H4 (cell line): ENCODE measurements at places on chromosomes 3 and 15.

DNA sequence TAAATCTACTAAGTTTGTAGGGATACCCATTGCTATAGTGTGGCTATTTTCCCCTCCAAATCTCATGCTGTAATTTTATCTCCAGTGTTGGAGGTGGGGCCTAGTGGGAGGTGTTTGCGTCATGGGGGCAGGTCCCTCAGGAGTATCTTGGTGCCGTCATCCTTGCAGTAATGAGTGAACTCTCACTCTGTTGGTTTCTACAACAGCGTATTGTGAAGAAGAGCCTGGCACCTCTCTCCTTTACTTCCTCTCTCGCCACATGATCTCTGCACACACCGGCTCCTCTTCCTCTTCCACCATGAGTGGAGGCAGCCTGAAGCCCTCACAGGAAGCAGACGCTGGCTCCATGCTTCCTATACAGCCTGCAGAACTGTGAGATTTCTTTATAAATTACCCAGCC lies 34.0 kb upstream of the TRPM1 start:
- DNase-seq: no peak

DNA sequence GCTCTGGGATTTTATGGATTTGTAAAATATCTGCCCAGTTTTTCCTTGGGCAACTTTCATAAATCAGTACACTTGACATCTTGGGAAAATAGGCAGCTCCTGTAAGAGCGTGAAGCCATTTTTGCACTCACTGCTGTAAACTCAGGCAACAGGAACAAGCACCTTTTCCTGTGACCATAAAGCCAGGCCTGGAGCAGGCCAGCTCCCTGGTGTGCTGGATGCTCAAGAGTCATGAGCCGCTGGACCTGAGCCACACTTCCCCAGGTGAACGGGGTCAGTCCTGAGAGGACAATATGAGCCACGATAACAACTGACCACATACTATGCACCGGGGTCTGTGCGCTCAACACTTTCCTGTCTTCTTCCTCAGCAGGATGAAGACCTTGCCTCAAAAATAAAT lies 158.2 kb downstream of the NUP210 start:
- no peak for DNase-seq

GRCh38 chr3:9704347-9705322 lies 1.0 kb downstream of the CPNE9 start:
- DNase-seq: no peak

DNA sequence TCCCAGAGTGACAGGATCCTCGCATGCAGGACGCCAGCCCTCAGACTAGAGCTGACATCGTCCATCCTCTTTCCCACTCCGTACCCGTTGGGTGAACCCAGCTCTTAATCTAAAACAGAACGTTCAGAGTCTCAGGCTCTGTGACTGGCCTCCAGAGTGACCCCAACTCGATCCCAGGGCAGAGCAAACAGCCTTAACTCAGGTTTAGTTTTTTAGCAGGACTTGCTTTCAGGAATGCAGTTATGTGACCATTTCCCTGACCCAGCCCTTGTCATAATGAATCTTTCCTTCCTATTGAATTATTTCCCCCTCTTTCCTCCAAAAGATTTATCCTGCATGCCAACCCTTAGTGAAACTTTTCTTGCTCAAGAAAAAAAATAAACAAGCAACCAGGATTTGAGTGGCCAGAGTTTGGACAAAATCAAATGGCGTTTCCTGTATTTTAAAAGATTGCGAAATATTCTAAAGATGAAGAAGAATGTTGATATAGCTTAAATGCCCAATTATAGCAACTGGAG lies 47.8 kb upstream of the RARB start:
- DNase-seq: no peak

DNA sequence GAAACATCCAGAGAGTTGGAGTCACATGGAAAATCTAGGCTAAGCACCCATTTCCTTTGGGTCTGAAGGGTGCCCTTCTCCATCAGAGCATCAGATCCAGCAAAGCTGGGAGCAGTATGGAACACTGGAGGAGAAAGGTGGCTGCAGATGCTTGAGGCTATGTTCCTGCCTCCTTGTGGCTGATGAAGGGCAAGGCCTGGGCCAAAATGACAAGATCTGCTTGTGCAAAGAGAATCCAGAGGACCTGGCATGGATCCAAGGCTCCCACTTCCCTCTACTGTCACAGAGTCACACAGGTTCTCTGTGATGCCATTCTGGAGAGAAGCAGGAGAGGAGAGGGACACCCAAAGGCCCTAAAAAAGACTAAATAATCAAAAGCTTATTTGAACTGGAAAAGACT lies 9.2 kb upstream of the ATP8B4 start:
- DNase-seq: no peak
